Stimulated activated CD8-positive, alpha-beta memory T cell treated with anti-CD3 and anti-CD28 coated beads, Interleukin-4, amount 100 ng/mL, for 4 hours (primary cell): ENCODE measurements at places on chromosomes 3 and 15.

GRCh38 chr3:140823106-140823505 is 118.5 kb upstream of the SLC25A36 start:
- no peak for DNase-seq

GRCh38 chr3:139676632-139677387 is 962 bp downstream of the NMNAT3 start:
- DNase-seq: no peak

- DNase-seq: no peak
These were observed 107.4 kb downstream of the LRIG1 start for GRCh38 chr3:66393333-66394005.

DNA sequence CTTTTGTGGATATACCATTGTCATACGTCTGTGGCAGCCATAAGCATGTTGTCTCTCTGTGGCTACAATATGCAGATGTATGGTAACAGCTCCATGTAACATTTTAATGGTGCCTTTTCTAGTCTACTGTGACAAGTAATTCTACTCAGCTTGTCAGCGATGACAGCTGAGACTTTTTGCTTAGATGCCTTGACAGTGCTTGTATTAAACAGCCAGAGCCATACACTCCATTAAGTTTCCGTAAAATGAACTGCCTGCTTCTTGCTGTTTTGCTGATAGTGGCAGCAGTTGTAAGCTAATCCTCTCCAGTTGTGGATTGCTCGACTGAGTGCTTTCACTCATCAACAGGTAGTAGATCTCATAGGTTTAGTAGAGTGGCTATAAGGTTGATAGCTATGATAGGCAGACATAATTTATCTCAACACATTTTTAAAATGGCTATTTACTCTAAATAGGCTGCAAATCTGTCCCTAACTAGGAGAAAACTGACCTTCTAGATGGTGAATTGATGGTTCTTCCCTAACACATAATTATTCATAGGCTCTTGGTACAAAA is 260.2 kb upstream of the NAALADL2 start:
- DNase-seq: no peak

DNA sequence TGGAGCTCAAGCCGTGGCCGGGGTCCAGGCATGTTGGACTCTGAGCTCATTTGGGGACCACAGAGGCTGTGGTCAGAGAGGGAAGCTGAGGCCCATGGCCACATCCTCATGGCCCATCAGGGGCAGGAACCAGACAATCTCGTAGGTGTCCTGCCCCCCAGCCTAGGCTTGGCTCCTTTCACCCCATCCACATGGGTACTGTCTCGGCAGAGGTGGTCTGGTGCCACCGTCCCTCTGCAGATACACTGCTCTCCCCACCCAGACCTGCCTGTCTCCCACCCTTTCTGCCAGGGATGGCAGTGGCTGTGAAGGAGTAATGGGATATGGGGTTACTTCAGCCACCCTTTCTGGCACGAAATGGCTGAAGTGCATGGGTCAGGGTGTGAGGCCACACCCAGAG is 7.9 kb downstream of the PRSS50 start:
- no peak for DNase-seq

GRCh38 chr3:32502946-32503286 is 264 bp upstream of the CMTM6 start:
- DNase-seq: no peak
